ENCODE measurements at places on chromosomes 16 and 17.

DNA sequence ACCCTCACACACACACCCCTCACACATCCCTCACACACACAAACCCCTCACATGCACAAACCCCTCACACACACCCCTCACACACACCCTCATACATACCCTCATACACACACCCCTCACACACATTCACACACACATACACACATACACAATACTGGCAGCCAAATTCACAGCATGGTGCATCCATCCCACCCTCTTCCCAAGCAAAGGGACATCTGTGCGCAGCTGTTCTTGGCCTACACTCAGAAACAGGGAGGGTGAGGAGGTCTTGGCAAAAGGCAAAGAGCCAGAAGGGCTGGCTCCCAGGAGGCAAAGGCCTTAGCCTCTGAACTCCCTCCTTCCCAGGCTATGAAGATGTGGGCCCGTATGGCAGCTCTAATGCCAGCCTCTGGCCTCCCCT, 23.4 kb downstream of the C17orf67 start:
- DNase-seq: no peak

DNA sequence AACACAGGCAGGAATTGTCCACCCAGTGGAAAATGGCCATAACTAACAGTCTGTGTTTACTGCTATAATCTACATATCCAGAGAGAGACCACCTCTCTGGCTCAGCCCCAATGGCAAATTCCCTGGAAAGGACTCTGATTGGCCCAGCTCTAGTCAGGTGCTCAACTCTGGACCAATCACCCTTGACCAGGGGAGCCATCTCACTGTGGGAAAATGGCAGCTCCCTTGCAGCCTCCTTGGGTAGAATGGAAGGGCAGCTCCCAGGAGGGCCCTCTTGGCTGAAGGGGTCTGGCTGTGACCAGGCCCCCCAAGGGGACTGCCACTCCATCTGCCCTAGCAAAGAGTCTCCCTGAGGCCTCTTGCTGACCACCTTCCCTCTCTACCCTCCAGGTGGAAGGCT, 3.1 kb downstream of the ALOX15B start:
- no peak for DNase-seq

DNA sequence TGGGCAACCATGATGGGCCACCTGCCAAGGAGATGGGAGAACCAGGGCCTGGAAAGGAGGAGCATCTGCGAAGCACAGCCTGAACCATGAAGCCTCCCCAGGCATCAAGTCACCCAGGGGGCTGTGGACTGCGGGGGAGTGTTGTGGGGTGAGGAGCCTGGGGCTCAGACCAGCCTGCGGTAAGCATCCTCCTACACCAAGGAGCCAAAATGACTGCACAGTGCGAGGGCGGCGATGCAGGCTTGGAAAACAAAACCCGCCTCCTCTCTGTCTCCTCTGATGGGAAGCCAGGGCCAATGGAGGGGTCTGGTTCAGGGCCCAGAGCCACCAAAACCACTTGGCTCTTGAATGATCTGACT, 18.1 kb upstream of the MAF start:
- no peak for DNase-seq

DNA sequence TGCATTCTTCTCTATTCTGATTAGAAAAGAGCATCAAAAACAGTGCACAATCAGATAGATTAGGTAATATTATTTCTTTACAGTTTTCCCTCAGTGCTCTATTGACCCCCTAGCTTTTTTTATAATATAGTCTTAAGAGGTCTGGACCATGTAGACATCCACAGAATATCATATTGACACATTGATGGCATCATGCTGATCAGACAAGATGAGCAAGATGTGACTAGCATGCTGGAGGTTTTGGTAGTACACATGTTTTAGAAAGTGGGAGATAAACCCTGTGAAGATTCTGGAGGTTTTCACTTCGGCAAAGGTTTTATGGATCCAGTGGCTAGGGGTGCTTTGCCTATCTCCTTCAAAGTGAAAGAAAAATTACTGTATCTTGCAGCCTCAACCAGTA, 2.8 kb upstream of the ABCA8 start:
- DNase-seq: no peak

DNA sequence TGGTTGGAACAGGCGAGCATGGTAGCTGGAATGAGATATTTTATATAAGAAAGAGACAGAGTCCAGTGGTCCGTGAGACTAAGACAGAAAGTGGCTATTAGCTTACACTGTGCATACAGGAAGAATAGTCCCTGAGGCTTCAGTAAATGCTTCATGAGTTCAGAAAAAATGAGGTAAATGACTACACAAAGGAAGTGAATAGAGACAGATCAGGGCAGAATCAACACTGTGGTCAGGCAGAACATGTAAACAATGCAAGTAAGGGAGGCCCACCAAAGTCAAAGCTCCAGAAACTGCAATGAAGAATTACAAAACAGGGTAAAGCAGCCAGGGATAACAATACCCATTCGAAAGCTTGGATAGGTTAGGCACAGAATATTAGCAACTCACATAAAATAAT, 4.8 kb downstream of the ABCA10 start:
- DNase-seq: no peak

DNA sequence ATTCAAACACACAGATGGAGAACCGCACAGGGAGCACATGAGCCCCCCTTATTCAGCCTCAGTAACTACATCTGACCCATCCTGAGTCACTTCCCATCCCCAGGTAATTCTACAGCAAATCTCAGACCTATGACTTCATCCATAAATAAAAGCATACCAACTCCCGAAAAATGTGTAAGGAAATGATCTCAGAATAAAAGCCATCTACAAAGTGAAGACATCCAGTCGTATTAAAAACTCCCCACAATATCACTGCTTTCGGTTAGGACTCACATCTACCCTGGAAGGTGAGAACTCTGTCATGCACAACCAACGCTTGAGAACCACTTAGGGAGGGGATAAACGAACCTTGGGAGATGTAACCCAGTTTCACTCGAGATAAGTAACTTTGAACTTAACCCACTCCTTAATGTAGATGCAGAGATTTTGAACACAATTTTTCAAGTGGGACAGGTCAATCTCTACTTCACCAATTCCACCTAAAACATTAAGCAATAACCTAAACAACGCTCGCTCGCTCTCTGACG, 1.3 kb downstream of the USP36 start:
- DNase-seq: no peak

- DNase-seq: no peak
Observed at GRCh38 chr16:90077757-90078578, 837 bp upstream of the PRDM7 start.

- no peak for DNase-seq
Observed at GRCh38 chr17:10099051-10099571, 99.3 kb downstream of the GAS7 start.

DNA sequence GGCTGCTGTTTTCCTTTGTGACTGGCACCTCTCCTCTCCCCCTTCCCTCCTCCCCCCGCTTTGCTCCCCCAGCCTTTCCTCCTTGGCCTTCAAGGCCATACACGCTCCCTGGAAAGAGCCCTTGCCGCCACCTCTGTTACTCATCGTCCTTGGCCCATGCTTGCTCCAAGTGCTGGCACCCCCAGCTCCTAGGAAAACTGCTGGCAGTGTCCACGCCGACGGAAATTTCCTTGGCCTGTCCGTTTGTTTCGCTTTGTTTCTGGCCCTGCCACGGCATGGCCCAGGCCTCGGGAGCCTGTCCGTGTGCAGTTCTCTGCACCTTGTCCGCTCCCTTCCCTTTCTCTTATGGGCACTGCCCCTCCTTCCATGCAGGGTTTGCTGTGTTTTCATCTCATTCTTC, 18.0 kb downstream of the CA5A start:
- no peak for DNase-seq

DNA sequence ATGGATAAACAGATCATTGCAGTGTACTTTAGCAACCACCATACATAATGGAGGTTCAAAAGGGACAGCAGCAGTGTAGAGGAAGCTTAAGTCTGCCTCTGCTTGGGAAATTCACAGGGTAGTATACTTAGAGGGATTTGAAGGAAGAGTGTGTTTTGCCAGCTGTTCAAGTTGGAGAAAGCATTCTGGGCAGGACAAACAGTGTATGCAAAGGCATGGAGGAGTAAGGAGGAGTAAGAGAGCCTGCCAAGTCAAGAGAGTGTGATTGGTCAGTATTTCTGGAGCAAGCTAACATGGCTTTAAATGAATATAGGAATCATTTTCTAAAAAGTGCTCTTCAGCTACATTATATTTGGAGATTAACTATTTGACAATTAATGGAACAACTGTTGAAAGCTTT, 22.9 kb upstream of the PHAF1 start:
- no peak for DNase-seq

- DNase-seq: no peak
Observed at GRCh38 chr17:8941520-8941919, 24.0 kb downstream of the PIK3R5 start.

GRCh38 chr17:46977348-46977747, 1.7 kb downstream of the RPRML start:
- DNase-seq: no peak

- no peak for DNase-seq
Observed at GRCh38 chr17:11467639-11468038, 130.6 kb upstream of the DNAH9 start.

DNA sequence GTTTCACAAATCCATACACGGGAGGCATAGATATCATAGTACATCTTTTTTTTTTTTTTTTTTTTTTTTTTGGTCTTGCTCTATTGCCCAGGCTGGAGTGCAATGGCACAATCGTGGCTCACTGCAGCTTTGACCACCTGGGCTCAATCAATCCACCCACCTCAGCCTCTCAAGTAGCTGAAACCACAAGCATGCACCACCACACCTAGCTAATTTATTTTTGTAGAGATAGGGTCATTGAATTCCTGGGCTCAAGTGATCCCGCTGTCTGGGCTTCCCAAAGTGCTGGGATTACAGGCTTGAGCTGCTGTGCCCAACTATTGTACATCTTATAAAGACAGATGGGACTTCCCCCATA, 3.5 kb upstream of the RAPGEFL1 start:
- no peak for DNase-seq

DNA sequence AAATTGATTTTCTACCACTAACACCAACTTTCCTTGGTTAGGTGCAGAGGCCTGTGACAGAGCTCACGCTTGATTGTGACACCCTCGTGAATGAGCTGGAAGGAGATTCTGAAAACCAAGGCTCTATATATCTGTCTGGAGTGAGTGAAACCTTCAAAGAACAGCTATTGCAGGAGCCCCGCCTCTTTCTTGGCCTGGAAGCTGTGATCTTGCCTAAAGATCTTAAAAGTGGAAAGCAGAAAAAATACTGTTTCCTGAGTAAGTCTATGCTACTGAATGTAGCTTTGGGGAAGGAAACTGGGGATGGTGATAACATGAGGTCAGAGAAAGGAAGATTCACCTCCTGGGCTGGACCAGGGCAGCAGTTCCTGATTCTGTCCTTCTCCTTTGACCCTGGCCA, 38.3 kb downstream of the REXO5 start:
- DNase-seq: no peak

- DNase-seq: no peak
Observed at GRCh38 chr16:78879011-78879410, 721.5 kb downstream of the MAF start.

- DNase-seq: no peak
Observed at GRCh38 chr16:49674351-49674851, 181.5 kb downstream of the ZNF423 start.

DNA sequence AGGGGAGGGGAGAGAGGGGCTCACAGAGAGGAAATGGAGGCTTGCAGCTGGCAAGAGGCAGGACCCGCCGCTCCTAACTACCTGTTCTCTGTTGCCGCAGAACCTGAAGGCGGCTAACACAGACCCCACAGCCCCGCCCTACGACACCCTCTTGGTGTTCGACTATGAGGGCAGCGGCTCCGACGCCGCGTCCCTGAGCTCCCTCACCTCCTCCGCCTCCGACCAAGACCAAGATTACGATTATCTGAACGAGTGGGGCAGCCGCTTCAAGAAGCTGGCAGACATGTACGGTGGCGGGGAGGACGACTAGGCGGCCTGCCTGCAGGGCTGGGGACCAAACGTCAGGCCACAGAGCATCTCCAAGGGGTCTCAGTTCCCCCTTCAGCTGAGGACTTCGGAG, 39.0 kb upstream of the CDH1 start:
- no peak for DNase-seq

- no peak for DNase-seq
Observed at GRCh38 chr17:15947271-15947670, 2.3 kb downstream of the ADORA2B start.

GRCh38 chr17:16407911-16408588, 7.3 kb upstream of the TRPV2 start:
- DNase-seq: no peak

DNA sequence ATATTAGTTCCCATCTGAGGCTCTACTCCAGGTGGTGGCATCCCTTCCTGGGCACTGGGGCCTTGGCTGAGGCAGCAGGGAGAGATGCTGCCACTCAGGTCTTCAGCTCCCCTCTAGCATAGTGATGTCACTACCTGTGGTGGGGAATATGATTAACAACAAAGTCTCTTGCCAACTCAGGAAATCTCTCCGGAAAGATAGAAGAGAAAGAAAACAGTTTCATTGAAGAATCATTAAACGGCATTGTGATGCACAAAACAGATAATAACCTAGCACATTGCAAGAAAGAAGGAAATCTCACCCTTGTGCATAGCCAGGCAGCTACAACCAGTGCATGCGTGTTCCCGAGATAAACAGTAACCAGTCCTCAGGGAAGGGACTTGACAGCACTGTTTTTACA, 12.2 kb upstream of the ZNF267 start:
- no peak for DNase-seq

DNA sequence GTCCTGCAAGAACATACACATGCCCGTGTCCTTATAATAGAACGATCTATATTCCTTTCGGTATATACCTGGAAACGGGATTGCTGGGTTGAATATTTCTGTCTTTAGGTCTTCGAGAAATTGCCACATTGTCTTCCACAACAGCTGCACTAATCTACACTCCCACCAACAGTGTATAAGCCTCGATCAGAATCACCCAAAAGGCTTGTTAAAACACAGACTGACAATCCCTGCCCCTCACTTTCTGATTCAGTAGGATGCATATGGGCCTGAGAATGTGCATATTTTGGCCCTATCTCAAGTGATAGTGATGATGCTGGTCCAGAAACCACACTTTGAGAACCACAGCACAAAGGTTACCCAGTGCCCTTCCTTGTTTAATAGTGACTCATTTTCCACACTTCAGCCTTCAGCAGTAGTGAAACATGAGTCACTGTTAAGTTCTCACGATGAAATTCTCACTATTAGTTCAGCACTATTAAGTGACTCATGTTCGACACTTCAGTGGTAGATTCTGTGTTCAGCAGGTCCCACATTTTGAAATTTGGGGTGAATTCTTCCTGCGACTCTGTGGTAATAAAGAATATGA, 215.6 kb downstream of the GRIN2A start:
- DNase-seq: no peak
